Mesothelial cell of epicardium (in vitro differentiated cells): ENCODE measurements at places on chromosomes 12 and 14. TPM values are rescaled to one million over a fixed set of nuclear protein-coding genes. Genes with fewer than 3 reads are reported as not detected.
A peak's percentile ranks its signal among the peaks of the same experiment; 100 is the strongest.

Gene FRMD6
- 43.4 to 51.8 TPM (median 46.6 TPM) in 3 replicates for total RNA-seq

- H3K36me3 ChIP-seq = peaks cover 2% of the 10 kb centered on the region
- peaks cover 3% of the 10 kb centered on the region for H3K4me1 ChIP-seq
- H3K4me3 ChIP-seq = no peak overlapping the region
- no peaks in the 10 kb centered on the region for H3K27me3 ChIP-seq
These were observed 85.8 kb downstream of the NUMB start for GRCh38 chr14:73372529-73372928.

Gene STON2
- 60.4 to 63.5 TPM (median 63.0 TPM) in 3 replicates for total RNA-seq

DNA sequence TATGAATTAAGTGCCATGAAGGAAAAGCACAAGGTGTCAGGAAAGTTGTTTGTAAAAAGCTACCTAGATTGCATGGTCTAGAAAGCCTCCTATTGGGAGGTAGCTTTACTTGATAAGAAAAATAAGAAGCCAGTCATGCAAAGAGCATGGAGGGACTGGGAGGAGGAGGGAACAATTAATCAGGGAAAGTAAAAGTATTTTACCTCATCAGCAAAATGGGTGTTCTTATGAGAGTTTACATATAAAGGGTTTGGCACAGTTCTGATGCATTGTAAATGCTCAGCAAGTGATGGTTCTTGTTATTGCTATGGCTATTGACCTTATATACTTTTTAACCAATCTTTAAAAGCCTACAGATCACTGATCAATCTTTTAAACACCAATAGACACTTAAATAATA lies 17.0 kb upstream of the TSPAN8 start:
- no peaks in the 10 kb centered on the region for H3K4me1 ChIP-seq
- H3K27me3 ChIP-seq = peaks cover 5% of the 10 kb centered on the region
- no peaks in the 10 kb centered on the region for H3K36me3 ChIP-seq
- DNase-seq = no peak
- H3K27ac ChIP-seq = no peak overlapping the region

GRCh38 chr14:37587881-37588666 lies 7.0 kb downstream of the FOXA1 start:
- H3K36me3 ChIP-seq = peaks cover 14% of the 10 kb centered on the region
- H3K27me3 ChIP-seq = peaks cover 93% of the 10 kb centered on the region
- no peak for DNase-seq
- H3K4me1 ChIP-seq = peaks cover 37% of the 10 kb centered on the region

DNA sequence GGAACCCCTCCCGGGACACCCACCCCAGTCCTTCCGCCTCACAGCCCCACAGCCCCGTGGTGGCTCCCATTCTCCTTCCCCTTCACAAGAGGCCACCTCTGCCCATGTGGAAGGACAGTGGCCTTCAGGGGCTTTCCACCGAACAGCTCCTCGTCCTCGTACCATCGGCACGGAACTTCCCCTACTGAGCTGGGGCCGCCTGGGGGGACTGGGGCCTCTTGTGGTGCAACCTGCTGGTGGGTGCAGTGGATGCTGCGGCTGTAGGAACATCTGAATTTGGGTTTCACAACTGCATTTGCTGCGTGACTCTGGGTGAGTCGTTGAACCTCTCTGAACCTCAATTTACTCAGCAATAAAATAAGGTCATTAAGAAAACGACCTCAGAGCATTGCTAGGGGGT lies 50.9 kb downstream of the RFLNA start:
- no peaks in the 10 kb centered on the region for H3K27me3 ChIP-seq
- no peak for DNase-seq
- no peak overlapping the region for H3K4me3 ChIP-seq

- H3K36me3 ChIP-seq = peaks cover 17% of the 10 kb centered on the region
- DNase-seq = no peak
- H3K27me3 ChIP-seq = no peaks in the 10 kb centered on the region
- no peaks in the 10 kb centered on the region for H3K4me1 ChIP-seq
- H3K27ac ChIP-seq = no peak overlapping the region
- H3K4me3 ChIP-seq = no peak overlapping the region
These were observed 84.9 kb downstream of the MIA2 start for GRCh38 chr14:39318574-39318973.

DNA sequence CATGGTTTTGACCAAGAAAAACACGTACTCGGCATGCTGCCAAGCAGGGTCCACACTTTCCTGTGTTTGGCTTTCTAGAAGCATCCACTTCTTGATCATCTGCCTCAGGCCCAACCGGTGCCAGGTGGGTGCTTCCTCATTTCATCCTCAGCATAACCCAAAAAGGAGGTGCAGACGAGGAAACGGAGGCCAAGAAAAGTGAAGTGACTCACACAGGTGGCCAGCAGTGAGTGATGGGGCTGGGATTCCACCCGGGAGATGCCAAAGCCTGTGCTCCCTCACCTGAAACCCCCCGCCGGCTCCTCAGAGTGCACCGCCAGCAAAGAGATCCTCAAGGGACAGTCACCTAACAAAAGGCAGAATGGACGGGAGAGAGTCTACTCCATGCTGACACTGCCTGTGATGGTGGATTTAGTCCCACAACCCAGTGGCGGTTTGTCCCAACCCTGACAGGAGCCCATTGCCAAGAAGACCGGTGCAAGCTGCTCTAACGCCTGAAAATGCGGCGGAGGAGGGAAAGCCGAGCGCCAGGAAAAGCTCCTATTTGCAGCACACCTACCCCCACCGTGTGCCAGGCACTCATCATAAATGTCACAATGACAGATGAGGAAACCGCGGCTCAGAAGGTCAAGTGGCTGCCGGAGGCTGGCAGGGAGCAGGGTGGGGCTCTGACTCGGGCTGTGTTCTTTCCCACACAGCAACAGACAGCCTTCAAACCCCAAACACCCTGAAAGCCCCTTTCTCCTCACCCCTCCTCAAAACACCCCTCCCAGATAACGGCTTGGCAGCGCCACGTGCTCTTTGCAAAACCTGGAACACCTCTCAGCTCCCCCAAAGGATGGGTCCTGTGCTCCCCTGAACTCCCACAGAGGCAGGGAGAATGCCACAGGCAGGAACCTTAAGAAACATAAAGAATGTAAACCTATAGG lies 18.8 kb downstream of the BCL11B start:
- no peak for DNase-seq
- H3K4me3 ChIP-seq = no peak overlapping the region
- peaks cover 37% of the 10 kb centered on the region for H3K4me1 ChIP-seq
- no peaks in the 10 kb centered on the region for H3K27me3 ChIP-seq
- no peak overlapping the region for H3K27ac ChIP-seq

GRCh38 chr12:39632670-39633069 lies 13.1 kb upstream of the ABCD2 start:
- H3K27me3 ChIP-seq = peaks cover 2% of the 10 kb centered on the region
- no peak overlapping the region for H3K4me3 ChIP-seq
- DNase-seq = no peak
- no peaks in the 10 kb centered on the region for H3K36me3 ChIP-seq

Gene AQP6
- total RNA-seq = 0.11 to 0.16 TPM (median 0.11 TPM) in 3 replicates

- no peaks in the 10 kb centered on the region for H3K27me3 ChIP-seq
- no peak overlapping the region for H3K4me3 ChIP-seq
These were observed 22.7 kb downstream of the POLE start for GRCh38 chr12:132664206-132665148.

Gene TRPV4
- 3.7 to 4.3 TPM (median 4.1 TPM) in 3 replicates for total RNA-seq

- no peak for DNase-seq
- H3K4me3 ChIP-seq = no peak overlapping the region
- H3K36me3 ChIP-seq = no peaks in the 10 kb centered on the region
- peaks cover 3% of the 10 kb centered on the region for H3K27me3 ChIP-seq
These were observed 5.8 kb upstream of the LYZ start for GRCh38 chr12:69342421-69342820.

Gene GMFB
- 56.1 to 56.5 TPM (median 56.1 TPM) in 3 replicates for total RNA-seq

Gene CLEC1A
- 0.32 to 0.51 TPM (median 0.49 TPM) in 3 replicates for total RNA-seq

- peaks cover 12% of the 10 kb centered on the region for H3K27me3 ChIP-seq
- H3K36me3 ChIP-seq = no peaks in the 10 kb centered on the region
- peaks cover 36% of the 10 kb centered on the region for H3K4me1 ChIP-seq
- H3K4me3 ChIP-seq = no peak overlapping the region
- no peak overlapping the region for H3K27ac ChIP-seq
These were observed 455.3 kb downstream of the NPAS3 start for GRCh38 chr14:33393895-33394368.

DNA sequence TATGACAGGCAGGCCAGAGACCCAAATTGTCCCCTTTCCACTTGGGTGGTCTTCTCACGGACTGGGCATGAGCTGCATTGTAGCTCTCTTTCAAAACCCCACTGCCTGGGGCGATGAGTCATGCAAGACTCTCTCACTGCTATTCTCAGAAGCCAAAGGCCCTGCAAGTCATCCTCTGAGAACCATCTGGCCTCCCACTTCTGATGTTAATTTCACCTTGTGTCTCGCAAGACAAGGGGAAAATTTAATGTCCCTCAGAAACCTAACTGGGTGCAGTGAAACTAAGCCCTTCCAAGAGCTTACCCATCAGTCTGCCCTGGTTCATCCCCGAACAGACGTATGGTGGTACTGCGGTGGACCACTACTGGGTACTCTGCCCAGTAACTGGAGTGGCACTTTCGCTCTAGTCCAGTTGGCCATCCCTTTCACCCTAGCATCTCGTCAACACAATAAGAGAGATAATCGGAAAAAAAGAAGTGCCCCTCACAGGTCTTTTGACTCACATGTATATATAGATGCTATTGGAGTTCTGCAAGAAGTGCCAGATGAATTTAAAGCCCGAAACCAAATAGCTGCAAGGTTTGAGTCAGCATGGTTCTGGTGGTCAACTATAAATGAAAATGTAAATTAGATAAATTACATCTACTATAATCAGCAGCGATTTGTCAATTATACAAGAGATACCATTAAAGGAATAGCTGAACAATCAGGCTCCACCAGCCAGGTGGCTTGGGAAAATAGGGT lies 31.3 kb upstream of the LALBA start:
- H3K4me1 ChIP-seq = no peaks in the 10 kb centered on the region
- H3K27me3 ChIP-seq = peaks cover 2% of the 10 kb centered on the region
- H3K36me3 ChIP-seq = no peaks in the 10 kb centered on the region

DNA sequence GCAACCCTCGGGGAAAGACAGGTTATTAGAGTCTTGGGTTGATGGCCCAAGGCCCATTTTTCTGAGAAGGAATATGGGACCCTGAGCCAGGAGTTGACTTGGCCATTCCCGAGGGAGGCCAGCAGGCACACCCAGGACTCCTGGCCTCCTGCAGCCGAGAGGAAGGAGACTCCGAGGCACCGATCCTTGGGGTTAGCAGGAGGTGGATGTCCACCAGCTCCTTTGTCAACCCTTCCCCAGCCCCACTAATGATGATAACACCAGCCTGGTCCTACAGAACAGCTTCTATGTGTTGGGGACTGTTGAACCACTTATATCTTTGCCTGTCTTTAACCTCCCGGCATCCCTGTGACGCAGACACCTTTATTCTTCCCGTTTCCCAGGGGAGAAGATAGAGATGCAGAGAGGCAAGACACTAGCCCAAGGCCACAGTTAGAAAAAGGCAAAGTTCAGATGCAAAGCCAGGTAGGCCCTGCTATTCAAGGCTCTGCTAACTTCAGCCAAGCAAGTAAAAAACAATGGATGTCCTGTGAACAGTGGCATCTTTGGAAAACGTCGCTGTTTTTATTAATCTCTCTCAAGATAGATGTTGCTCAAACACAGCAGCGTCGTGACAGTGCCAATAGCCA lies 767.3 kb upstream of the TBX3 start:
- no peaks in the 10 kb centered on the region for H3K36me3 ChIP-seq
- H3K27me3 ChIP-seq = no peaks in the 10 kb centered on the region
- no peak for DNase-seq
- peaks cover 59% of the 10 kb centered on the region for H3K4me1 ChIP-seq
- peak overlapping the region; percentile 97 for H3K27ac ChIP-seq

DNA sequence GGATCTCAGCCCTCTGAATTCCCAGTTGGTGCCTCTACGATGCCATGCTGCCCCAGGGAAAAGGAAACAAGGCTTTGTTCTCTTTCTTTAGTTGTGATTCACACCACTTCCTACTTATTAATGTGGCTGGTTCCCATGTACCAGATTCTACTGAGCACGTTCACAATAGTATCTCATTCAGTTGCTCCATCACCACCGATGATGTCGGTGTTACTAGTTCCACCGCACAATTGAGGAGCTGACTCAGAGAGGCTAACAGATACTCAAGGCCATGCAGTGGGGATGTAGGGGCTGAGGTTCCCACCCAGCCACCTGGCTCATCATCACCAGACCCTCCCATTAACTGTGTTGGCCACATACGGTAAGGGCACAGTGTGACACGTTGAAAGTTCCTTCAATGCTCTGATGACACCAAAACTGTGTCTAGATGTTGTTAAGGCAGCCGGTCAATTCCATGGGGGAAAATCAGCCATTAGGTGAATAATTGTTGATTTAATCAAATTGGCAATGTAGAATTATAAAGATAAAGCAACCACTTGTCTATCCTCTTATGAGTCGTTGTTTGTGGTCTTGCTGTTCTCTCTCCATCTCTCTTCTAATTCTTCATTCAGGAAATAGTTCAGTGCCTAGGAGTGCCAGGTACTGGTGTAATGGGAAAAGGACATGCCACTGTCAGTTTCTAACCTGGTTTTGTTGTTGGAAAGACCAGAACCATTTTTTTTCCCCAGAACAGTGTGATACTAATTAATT lies 244.2 kb upstream of the CRY1 start:
- H3K4me1 ChIP-seq = no peaks in the 10 kb centered on the region
- H3K36me3 ChIP-seq = no peaks in the 10 kb centered on the region
- H3K27me3 ChIP-seq = peaks cover 72% of the 10 kb centered on the region
- DNase-seq = no peak

DNA sequence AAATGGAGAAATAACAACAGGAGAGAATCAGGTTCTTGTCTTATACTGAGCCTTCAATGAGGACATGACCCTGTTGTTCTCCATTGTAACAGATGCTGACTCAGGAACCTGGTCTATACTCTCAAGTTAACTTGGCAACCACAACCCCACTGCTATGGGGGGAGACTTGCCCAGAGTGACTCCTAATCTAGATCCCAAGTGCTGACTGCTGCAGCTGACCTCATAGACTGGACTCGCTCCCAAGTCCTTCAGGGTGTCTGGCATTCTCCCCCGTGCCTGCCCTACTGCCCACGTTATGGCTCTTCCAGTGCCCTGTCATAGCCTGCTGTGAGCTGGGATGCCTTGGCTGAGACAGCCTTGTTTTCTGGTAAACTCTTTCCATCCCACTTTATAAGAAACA lies 37.1 kb downstream of the NID2 start:
- H3K36me3 ChIP-seq = peaks cover 7% of the 10 kb centered on the region
- no peaks in the 10 kb centered on the region for H3K27me3 ChIP-seq
- no peak overlapping the region for H3K4me3 ChIP-seq
- H3K27ac ChIP-seq = peak overlapping the region; percentile 85
- peaks cover 18% of the 10 kb centered on the region for H3K4me1 ChIP-seq

DNA sequence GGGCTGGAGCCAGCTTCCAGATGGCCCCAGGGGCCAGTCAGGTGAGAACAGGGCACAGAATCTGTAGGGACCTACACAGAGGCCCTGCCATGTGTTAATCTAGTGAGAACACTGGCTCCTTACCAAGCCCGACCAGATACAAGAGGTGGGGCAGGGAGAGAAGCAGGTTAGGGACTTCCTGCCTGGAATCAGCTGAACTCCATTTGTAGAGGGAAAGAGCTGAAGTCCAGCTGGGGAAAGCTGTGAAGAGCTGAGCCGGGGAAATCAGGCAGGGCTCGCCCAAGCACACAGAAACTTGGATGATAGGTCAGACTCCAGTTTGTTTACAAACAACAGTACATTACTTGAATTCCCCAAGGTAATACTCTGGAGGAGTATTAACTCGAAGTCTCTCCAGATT lies 46.7 kb downstream of the PTGER2 start:
- H3K27me3 ChIP-seq = peaks cover 4% of the 10 kb centered on the region
- no peak overlapping the region for H3K27ac ChIP-seq
- no peaks in the 10 kb centered on the region for H3K36me3 ChIP-seq
- no peak for DNase-seq
- peaks cover 20% of the 10 kb centered on the region for H3K4me1 ChIP-seq
